SHP77 (cell line): ENCODE measurements at places on chromosomes 5 and 9.

DNA sequence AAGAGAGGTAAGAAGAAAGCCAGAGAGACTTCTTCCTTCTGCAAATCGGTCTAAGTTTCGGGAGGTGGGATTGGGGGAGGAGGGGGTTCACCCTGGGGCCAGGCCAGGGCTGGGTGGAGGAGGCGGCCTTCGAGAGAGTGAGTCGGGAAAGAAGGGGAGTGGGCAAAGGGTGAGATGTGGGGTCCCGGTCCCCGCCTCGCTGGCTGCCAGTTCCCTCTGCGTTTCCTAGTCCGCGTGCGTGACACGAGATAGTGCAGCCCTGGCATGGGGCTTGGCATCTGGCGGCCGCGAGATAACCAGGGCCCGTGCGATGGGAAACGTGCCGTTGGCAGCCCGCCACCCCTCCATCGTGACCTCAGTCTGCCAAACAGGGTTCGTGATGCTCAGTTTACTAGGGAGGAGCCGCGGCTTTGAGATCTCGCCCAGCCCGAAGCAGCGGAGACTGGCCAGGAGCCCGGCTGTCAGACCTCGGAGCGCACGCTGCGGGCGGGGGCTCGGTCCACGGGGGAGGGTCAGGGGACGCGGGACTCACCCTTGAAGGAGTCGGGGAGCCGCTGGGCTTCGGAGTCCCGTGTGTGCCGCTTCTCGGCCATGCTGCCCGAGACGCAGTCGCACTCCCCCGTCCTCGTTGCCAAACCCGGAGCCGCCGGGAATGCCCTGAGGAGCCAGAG is at the start of gene STOM:
TSS of gene STOM (minus strand) at position 656 of the 671 bp plus-strand sequence. CDS start at position 593, 63 bp downstream.
- DNase-seq, result no peak

GRCh38 chr5:55421074-55421529 is 113.3 kb downstream of the MTREX start:
- DNase-seq, result no peak

DNA sequence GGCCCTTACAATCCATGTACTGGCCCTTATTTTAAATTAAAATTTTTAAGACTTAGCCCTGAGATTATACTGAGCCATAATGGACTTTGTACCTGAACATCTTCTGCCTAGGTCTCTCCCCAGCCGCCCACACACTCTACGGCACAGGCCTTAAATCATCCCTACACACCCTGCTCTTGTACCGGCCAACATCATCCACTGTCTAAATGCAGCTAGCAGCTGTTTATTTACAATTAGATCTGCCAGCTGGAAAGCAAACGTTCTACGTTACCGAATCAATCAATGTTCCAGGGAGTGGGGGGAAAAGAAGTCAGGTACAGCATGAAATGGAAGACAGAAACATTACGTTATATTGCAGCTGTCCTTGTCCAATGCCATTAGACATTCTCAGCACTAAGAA is 88.4 kb upstream of the GRAMD2B start:
- DNase-seq, result peak; percentile 58

GRCh38 chr5:40733879-40734563 is 21.7 kb downstream of the TTC33 start:
- DNase-seq, result no peak

DNA sequence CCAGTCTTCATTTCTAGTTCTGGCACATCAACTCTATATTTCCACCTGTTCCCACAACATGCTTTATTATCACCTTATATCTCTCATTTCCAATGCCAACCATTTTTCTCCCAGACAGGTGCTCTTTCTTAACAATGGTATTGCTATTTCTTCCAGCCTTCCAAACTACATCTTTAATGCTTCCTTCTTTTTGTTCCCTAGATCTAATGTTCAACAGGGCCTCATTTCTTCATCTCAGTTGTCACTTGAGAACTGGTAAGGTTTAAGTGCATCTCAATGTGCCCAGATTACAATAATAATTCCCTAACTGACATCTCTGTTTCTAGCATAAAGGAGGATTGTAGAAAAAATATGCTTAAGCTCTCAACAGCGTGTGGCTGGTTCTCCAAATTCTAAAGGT is 272.6 kb downstream of the COX7C start:
- no peak for DNase-seq
